Naive thymus-derived CD8-positive, alpha-beta T cell (primary cell): ENCODE measurements at places on chromosomes 16 and 17.

DNA sequence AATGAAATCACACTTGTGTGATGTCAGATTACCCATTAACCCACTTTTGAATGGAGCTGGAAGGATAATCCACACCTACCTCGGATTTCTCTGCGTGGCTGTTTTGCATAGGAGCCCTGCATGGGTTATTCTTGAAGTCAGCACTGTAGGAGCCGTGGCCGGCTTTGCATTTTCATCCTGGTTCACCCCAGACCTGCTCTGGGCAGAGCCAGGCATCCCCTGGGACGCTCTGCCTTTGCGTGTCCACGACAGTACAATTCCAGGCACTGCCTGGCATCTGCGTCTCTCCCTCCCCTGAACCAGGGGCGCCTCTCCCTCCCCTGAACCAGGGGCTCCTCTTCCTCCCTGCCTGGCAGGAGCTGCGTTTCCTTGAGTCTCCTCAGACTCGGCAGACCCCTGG lies 29.7 kb upstream of the ZNF750 start:
- no peak for DNase-seq

DNA sequence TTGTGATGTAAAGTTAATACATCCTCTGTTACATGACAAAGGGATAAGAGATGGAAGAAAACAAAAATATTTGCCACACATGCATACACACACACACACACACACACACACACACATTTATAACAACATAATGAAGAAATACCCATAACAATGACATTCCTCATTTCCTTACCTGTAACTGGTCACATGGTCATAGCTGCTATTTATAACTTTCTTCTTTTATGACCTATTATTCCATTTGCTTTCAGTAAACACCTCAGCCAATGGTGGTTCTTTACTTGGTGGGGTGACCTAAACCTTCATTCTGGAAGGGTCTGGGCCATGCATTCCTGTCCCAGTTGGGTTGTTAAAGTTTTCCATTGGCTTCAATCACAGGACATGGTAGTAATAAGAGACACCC lies 5.3 kb downstream of the MT2A start:
- DNase-seq: no peak

- DNase-seq: no peak
Measured at GRCh38 chr17:50381920-50382319, 8.9 kb downstream of the EME1 start.

DNA sequence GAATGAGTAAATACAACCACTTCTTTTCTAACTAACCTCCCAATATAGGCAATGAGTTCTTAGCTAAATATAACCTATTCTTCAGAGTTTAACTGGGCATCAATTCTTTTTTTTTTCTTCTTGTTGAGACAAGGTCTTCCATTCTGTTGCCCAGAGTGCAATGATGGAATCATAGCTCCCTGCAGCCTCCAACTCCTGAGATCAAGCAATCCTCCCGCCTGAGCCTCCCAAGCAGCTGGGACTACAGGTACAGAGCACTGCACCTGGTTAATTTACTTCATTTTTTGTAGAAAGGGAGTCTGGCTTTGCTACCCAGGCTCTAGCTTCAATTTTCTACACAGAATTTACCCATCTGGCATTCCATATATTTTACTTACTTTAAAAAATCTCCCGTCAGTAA lies 1.1 kb downstream of the METTL16 start:
- DNase-seq: no peak
